Fibroblast of the aortic adventitia (primary cell): ENCODE measurements at places on chromosomes 12 and 14. TPM values are rescaled to one million over a fixed set of nuclear protein-coding genes. Genes with fewer than 3 reads are reported as not detected.

Gene PAH
- total RNA-seq = not detected in 2 replicates

Gene PROX2
- not detected in 2 replicates for total RNA-seq

Gene PTPRO
- 0.57 and 3.1 TPM in 2 replicates for total RNA-seq

Gene PRB2
- not detected in 2 replicates for total RNA-seq

Gene VRTN
- not detected in 2 replicates for total RNA-seq

Gene VDR
- total RNA-seq = 5.0 and 12.5 TPM in 2 replicates

Gene CNIH1
- total RNA-seq = 27.5 and 326 TPM in 2 replicates

Gene CMTM5
- total RNA-seq = 0.49 TPM in 1 of 2 replicates, not detected in the other

Gene SRRM4
- total RNA-seq = not detected in 2 replicates

Gene KCNK13
- total RNA-seq = 0.27 TPM in 1 of 2 replicates, not detected in the other

Gene ACSM4
- total RNA-seq = not detected in 2 replicates

Gene ATF7IP
- total RNA-seq = 48.1 and 164 TPM in 2 replicates

Gene RDH12
- 0.82 TPM in 1 of 2 replicates, not detected in the other for total RNA-seq

Gene FOXM1
- 1.4 and 19.3 TPM in 2 replicates for total RNA-seq

Gene ERO1A
- total RNA-seq = 75.3 and 123 TPM in 2 replicates

Gene DIO3
- not detected in 2 replicates for total RNA-seq

Gene GYS2
- not detected in 2 replicates for total RNA-seq

Gene FGF23
- not detected in 2 replicates for total RNA-seq

Gene ANO4
- 0.18 and 1.6 TPM in 2 replicates for total RNA-seq

Gene LRRIQ1
- 1.5 and 2.7 TPM in 2 replicates for total RNA-seq

Gene FZD10
- total RNA-seq = not detected in 2 replicates

Gene KRT78
- not detected in 2 replicates for total RNA-seq

Gene GPRC5A
- total RNA-seq = 5.4 and 15.5 TPM in 2 replicates
